Activated T-helper 17 cell treated with anti-CD3 and anti-CD28 coated beads, Interleukin-2, amount 50 U/mL, for 72 hours (primary cell): ENCODE measurements at places on chromosomes 12 and 14.

DNA sequence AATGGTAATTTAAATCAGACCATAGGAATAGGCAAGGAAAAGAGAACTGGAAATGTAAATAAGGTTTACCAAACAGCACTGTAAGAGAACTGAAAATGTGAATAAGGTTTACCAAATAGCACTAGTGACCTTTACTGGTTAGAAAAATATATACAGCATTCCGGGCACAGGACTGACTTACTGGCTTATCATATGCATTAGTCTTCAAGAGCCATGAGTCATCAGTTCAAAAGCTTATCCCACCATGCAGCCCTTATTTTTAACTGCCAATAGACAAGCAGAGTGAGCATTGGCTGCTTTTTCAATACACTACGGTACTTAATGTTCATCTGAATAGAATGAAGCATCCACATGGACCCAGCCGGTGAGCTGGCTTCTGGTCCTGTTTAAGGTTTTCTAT lies 13.0 kb upstream of the NELL2 start:
- no peak for ATAC-seq

- ATAC-seq, result no peak
Observed at GRCh38 chr14:94823556-94824341, 53.8 kb upstream of the GSC start.

GRCh38 chr14:73637830-73638229 lies 7.0 kb upstream of the DNAL1 start:
- no peak for ATAC-seq

DNA sequence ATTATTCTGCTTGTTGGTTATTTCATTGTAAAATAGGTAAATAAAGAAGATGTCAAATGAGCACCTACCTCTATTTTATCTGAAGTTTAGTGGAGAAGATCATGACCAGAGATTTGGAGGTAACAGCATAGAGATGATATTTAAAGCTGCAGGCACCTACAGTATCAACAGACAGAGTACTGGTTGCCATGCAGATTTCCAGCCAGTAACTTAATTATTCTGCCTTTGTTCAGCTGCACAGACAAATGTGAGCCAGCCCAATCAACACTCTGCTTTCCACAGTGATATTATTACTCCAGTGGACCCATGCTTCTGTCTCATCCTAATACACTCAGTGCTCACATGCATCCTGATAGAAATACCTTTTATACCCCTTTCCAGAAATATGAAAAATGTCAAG lies 348.5 kb upstream of the RGS6 start:
- ATAC-seq, result no peak

DNA sequence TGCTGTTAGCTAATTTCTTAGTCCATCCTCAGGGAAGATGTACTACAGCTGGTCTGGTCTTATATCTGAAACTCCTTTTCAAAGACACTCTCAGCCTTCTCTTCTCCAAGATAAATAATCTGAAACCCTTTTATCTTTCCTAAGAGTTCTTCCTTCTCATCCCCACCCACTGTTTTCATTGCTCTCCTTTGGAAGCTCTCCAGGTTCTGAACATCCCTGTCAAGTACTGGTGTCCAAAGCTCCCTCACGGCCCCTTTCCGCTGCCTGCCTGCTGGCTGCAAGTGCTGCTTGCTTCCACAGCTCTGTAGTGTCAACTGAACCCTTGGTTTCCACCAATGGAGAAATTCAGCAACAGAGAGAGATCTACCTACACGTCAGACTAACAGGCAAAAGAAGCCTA lies 6.6 kb upstream of the SLC6A13 start:
- ATAC-seq, result no peak

- ATAC-seq, result no peak
Observed at GRCh38 chr12:108316176-108317086, 22.7 kb downstream of the CMKLR1 start.

DNA sequence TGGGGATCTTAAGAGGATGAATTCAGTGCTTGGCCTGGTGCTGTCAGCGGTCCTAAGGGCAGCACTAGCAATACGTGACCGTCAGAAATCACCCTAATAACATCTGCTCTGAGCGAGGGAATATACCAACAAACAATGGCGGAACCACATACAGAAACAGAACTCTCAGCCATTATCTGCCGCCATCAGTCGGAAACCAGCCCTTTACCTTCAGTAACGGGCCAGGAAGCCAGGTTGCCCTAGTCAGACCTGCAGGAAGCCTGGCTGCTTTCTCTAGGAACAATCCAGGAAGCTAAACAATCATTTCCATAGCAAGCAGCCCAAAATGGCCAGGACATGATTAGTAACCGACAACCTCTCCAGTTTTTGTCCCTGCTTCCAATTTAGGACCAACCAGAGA lies 5.6 kb downstream of the CDCA4 start:
- ATAC-seq, result no peak

DNA sequence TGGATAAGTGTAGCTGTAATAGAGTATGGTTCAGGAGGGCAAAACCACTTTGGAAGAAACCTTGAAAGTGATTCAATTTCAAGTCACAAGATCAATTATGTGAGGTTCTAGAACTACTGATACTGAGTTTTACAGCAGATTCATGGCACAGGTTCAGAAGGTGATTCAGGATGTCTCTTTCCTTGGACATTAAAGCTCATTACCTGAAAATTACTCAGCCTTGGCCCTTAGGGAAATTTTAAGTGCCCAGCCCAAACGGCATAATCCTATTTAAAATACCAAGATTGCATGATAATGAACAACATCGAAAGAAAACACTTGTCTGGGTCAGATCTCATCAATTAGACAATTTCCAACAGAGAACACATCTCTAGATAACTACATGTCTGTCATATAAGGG lies 70.2 kb upstream of the SLC38A2 start:
- ATAC-seq, result no peak

- peak; percentile 62 for ATAC-seq
Observed at GRCh38 chr12:54432815-54433164, 13.7 kb upstream of the ITGA5 start.

DNA sequence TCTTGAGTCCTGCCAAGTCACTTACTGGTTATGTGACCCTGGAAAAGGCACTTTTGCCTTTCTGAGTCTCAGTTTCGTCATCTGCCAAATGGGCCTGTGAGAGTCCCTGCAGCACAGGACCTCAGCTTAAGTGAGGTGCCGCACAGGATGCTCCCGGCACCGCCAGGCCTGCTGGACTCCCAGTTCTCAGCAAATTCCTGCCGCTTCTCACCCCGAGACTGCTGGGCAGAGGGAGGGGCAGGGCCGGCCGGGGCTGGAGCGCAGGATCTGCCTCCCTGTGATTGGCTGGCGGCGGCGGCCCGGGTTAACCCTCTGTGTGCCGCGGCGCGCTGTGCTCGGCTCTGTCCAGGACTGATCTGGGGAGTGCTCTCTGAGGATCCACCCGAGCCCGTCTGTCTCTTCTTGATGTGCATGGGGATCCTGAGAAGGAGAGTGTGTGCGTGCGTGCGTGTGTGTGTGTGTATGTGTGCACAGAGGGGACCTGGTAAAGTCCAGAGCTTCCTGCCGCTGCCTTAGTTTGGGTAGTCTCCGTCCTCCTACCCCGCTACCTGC lies 8.6 kb downstream of the SETD1B start:
- peak; percentile 79 for ATAC-seq

- no peak for ATAC-seq
Observed at GRCh38 chr14:91607322-91608047, 97.4 kb upstream of the PPP4R3A start.

DNA sequence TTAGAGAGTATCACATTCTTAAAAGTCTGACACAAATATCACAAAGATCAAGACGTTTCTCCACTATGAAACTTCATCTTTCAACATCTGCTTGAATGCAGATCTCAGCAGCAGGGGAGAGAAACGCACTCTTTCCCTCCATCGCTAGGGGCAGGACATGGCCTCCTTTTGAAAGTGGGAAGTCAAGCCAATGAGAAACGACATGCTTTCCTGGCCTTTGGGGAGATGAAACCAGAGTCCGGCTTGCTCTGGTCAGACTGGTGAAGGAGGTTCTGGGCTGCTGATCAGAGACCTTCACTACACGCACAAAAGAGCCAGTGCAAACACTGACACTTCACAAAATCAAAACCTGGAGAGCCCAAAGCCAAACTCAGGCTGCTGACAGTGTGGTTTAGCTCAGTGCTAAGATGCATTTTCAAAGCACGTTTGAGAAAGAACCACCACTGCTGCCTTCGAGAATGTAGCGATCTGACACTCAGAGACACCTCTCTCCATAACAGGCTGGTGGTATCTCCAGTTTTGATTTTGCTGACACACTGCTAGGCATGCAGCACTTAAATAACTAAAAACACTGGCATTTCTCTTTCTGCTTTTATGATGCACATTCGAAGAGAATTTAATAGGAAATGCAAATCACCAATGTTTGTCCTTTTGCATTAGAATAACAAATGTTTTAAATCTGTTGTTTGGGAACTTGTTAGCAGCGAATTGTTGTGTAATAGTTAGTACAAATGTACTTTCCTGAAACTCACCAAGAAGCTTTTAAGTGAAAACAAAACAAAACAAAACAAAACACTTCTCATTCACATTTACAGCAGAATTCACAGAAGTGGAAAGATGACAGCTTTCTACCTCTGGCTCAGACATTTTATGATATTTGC lies 93.9 kb upstream of the OVCH1 start:
- ATAC-seq, result no peak

- ATAC-seq, result peak; percentile 63
Observed at GRCh38 chr14:104676694-104677511, 12.5 kb upstream of the INF2 start.

DNA sequence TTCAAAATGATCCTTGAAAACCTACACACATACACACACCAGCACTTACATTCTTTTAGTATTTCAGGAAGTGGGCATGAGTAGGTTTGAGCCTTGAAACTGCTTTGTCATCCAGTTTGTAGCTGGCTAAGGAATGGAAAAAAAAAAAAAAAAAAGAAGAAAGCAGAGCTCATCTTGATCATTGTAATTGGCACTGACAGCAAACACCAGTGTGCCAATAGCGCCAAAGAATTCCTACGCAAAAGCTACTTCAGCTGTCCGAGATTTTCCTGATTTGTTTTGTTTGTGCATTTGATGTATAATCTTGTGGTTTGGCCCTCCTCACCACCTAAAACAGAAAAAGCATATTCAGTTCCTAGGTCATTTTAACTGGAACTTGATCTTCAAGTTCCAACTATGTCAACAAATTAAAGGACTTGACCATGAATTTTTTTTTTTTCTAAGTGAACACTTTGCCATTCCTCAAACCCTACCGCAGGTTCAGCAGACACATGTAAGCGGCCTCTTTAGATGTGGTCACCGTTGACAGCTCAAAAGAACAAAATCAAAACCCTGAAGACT lies 57.3 kb downstream of the FLRT2 start:
- no peak for ATAC-seq

DNA sequence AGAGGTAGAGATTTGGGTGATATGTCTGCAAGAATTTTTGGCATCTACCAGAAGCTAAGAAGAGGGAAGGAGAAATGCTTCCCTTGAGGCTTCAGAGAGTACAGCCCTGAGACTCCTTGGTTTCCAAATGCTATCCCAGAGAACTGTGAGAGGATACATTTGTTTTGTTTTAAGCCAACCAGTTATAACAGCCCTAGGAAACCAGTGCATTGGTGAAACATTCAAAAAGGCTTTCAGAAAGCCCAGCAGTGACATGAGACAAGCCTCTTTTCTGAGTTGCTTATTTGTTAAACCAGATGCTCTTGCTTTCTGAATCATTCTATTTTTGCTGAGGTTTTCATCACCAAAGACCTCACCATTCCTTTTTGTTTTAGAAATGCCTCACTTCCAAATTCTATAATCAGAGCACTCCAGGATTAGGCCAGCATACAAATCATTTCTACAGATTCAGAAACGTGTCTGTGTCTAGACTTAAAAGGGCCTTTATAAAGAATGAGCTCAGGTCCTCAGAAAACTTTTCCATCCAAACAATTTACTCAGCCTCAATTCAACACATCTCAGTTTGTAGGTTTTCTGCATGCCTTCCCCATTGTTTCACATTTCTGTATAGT lies 1617.8 kb upstream of the FLRT2 start:
- no peak for ATAC-seq

GRCh38 chr12:39872425-39872824 lies 233.5 kb downstream of the SLC2A13 start:
- no peak for ATAC-seq

- ATAC-seq, result peak; percentile 50
Observed at GRCh38 chr14:75539561-75540478, 17.6 kb downstream of the BATF start.

DNA sequence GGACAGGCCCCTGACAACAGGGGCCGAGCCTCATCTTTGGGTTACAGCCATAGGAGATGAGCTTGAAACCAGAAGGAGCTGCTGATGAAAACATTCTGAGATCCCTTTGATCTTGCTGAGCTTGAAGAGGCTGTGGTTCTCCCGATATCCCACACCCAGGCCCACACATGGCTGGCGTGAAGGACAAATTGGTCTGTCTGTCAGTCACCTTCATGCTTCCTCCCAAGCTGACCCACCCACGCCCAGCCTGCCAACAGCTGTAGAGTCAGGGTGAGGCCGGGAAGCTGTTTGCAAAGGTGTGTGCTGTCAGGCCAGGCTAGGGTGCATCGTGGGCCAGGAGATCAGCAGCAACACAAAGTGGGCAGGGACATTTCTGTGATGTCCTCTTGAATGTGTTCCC lies 43.2 kb downstream of the FZD10 start:
- no peak for ATAC-seq

DNA sequence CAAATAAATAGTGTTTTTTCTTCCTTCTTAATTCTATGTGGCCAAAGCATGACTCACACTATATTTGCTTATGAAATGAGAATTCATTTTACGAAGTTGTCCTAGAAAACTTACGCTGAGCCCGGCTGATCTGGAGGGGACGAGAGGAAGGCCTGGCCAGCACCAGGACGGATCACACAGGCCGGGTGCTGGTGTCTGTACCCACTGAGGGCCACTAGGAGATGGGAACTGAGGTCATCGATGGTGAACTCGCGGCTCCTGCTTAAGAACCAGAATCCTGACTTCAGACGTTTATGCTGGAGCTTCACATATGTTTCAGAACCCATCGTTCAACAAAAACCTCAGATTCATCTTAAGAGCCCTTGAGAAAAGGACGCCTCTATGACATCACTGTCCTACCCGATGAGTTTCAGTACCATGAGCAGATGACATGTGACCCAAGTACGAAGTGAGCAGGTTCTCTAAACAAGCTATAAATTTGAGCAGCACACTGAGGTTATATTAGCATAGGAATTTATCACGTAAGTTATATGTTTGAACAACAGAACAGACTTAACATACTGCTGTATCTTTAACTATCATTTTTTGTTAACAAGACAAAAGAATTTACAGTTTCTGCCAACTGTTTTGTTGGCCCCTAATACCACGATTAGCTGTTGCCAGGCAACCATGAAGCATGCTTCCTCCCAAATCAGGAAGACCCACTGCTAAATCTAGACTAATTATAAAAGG lies 111.9 kb downstream of the FOXN3 start:
- ATAC-seq, result peak; percentile 61

- ATAC-seq, result no peak
Observed at GRCh38 chr12:132123970-132124765, 20.0 kb downstream of the DDX51 start.

GRCh38 chr12:118611295-118611694 lies 234.9 kb downstream of the SUDS3 start:
- ATAC-seq, result no peak
